ENCODE measurements at places on chromosomes 5 and 9. TPM values are rescaled to one million over a fixed set of nuclear protein-coding genes. Genes with fewer than 3 reads are reported as not detected.

MORN5 gene
- total RNA-seq = 1.5 TPM

ANKRD18A gene
- 0.09 TPM for total RNA-seq

ITGA1 gene
- total RNA-seq = 213 TPM

GEMIN5 gene
- total RNA-seq = 14.2 TPM

SCGB3A2 gene
- not detected for total RNA-seq

DDX4 gene
- not detected for total RNA-seq
